Camera-type eye (tissue), 1 donor: ENCODE measurements at places on chromosomes 16 and 17. TPM values are rescaled to one million over a fixed set of nuclear protein-coding genes. Genes with fewer than 3 reads are reported as not detected.

The KRTAP2-2 gene
- total RNA-seq: not detected

The TP53TG3C gene
- not detected for total RNA-seq

The TSNAXIP1 gene
- total RNA-seq: 5.2 TPM

The SUZ12 gene
- total RNA-seq: 63.8 TPM

The ORC6 gene
- total RNA-seq: 8.7 TPM

The INCA1 gene
- total RNA-seq: 1.3 TPM

The ABCC6 gene
- total RNA-seq: 3.0 TPM

The ST6GALNAC2 gene
- total RNA-seq: 28.5 TPM

The MMP25 gene
- 2.1 TPM for total RNA-seq

The SPNS2 gene
- total RNA-seq: 22.5 TPM
